GM04503 (cell line): ENCODE measurements at places on chromosomes 6 and 20.

- DNase-seq: no peak
Measured at GRCh38 chr6:125303512-125303854, 1.7 kb upstream of the HDDC2 start.

DNA sequence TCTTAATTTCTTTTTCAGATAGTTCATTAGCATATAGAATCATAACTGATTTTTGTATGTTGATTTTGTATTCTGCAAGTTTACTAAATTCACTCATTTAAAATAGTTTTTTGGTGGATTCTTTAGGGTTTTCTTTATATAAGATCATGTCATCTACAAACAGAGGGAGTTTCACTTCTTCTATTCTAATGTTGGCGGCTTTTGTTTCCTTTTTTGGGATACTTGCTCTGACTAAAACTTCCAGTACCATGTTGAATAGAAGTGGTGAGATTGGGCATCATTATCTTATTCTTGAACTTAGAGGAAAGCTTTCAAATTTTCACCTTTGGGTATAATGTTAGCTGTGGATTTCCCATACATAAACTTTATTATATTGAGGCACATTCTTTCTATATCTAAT lies 296.9 kb downstream of the BCKDHB start:
- DNase-seq: no peak

DNA sequence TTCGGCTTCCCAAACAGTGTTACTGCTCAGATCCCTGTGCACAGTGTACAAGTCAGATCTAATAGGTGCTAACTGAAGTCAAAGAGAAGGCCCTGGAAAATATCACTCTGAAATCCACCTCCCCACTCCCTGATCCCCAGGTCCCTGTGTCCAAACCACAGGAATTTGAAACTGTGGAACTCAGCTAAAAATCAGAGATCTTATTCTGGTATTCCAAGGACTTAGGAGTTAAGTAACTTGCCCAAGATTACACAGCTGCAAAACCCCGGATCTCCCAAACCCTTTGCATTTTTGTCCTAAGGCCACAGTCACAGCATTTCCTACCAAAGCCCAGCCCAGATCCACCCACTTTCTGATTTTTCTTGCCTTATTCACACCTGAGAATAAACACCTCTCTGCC lies 32.3 kb upstream of the SLC23A2 start:
- DNase-seq: peak; percentile 19

GRCh38 chr6:154981079-154981870 lies 13.8 kb upstream of the TIAM2 start:
- DNase-seq: no peak

DNA sequence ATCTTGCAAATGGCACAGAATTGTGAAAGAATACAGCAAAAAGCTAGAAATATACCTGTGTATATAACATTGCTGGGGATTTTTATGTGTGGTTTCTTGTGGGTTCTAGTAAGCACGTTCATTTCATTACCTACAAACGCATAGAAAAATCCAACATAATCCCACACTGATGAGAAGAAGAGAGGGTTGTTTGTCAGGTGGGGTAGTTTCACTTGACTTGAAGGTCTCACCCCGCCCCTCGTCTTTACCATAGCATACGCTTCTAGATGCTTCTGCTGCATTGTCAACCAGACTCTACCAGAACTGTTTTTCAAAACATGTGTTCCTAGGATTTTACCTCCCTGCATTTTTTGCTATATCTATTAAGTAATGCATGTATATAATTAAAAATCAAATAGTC lies 284.1 kb upstream of the TAB2 start:
- DNase-seq: no peak

DNA sequence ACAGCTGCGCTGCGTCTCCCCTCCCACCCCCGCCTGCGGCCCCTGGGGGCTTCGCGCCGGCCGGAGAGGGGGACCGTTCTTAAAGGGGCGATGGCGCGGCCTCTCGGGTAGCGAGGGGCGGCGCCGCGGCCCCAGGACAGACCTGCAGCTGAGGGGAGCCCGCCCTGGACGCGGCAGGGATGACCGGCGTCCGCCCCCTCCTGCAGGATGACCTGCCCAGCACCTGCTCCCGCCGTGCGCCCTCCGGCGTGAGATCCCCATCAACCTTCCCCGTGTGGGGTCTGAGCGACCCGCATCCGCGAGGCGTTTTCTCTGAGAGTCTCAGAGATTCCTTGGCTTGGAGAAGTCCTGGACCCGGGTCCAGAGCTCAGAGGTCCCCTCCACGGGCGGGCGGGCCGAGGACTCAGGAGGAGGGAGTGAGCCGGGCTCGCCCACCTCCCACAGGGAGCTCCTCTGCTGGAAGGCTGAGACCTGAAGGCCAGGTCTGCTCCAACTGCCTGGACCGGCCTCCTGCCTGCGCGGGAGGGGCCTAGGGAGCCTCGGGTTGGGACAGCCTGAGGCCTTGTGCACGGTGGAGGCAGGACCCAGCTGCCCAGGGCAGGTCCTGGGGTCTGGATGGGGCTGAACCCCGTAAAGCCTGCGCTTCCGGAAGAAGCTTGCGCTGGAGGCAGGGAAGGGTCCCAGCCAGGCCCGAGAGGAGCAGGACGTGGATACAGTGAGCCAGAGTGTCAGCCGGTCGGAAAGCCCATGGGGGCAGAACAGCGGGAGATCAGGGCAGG lies 532 bp upstream of the NKAIN4 start:
- no peak for DNase-seq

GRCh38 chr20:32386091-32386490 lies 28.0 kb downstream of the ASXL1 start:
- DNase-seq: peak; percentile 22

- DNase-seq: no peak
Measured at GRCh38 chr20:50471231-50471630, 39.0 kb upstream of the PTPN1 start.

DNA sequence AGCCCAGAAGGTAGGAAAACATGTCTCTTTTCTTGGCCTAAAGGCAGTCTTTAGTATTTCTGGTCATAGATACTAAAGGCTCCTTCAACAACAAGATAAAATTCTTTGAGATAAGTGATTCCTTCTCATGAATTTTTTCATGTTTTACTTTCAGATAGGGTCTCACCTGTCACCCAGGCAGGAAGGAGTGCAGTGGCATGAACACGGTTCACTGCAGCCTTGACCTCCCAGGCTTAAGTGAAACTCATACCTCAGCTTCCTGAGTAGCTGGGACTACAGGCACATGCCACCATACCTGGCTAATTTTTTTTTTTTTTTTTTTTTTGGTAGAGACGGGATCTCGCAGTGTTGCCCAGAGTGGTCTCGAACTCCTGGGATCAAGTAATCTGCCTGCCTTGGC lies 9.1 kb downstream of the PNLDC1 start:
- DNase-seq: no peak

DNA sequence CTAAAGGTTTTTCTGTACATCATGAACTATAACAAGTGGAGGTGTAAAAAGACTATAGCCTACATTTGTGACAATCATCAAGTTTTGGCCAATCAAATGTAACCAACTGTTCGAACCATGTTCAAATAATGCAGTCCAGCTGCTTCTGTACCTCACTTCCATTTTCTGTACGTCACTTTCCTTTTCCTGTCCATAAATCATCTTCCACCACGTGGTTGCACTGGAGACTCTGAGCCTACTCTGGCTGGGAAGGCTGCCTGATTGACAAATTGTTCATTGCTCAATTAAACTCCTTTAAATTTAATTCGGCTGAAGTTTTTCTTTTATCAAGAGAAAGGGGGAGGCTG lies 270.4 kb upstream of the JARID2 start:
- DNase-seq: no peak

- DNase-seq: no peak
Measured at GRCh38 chr20:40441771-40442170, 247.3 kb downstream of the MAFB start.

DNA sequence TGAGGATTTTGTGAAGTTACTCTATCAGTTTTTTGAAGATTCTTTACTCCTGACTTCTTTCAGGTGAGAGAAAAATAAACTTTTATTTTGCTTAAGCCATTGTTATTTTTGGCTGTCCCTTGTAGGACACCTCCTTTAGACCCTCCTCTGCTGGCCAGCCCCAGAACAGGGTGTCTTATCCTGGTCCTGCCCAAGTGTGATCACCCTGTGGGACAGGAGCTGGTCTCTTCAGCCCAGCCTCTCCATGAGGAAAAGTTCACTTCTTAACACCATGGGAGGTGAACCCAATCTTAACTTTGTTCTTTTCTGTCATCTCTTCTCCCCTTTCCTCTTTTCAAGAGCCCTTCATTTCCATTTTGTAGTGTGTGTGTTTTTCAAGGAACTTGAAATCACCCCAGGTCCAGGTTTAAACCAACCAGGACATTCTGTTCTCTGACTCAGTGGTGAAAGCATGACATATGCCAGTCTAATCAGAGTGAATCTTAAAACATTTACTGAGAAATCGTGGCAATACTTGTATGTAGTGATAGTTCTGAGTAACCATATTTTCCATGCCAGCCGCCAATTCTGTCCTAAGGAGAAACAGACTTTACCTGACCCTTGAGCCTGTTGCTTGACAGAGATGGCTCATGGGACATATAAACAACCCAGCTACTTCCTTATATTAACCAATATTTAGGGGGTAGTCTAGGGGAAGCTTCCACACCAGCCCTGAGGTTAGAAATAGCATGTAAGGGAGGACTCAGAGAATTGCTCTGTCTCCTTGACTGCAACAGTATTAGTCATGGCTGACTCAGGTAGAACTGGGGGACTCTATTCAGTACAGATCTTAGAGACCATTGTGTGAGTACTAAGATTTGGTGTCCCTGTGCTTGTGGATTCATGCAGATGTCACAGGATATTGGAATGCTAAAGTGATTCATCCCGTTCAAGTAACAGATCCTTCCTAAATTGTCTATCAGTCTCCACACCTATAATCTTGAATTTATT lies 48.8 kb downstream of the FLRT3 start:
- no peak for DNase-seq

GRCh38 chr6:137488150-137489045 lies 5.8 kb downstream of the OLIG3 start:
- DNase-seq: no peak

DNA sequence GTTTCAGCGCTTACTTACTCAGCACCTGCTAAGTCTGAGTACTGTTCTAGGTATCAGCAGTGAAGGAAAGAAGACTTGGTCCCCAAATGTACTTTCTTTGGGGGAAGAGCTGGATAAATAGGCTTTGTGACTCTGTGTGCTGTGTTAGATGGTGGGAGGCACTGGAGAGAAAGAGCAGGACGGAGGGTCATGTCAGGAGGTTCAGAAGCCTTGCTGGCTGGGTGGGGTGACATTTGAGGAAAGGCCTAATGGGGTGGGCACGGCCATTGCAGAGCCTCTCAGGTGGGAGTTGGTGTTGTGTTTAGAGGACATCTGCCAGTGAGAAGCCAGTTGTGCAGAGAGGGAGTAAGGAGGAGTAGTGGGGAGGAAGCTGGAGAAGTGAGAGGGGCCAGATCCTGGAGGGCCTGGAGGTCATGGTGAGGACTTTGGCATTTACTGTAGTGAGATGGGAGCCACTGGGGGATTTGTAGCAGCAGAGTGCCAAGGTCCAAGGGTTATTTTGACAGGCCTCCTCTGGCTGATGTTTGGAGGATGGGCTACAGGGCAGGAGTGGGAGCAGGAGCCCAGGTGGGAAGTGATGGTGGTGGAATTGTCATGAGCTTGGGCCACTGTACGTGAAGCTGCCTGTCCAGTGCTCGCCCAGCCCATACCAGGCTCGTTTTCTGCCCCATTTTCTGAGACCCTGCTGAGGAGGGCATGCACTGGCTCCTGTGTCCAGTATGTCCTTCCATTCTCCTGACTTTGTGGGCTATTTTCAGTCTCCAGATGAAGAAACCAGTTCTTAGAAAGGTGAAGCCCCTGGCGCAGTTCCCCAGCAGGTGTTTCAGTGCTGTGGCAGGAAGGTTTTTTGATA lies 886 bp downstream of the SDCBP2 start:
- no peak for DNase-seq

DNA sequence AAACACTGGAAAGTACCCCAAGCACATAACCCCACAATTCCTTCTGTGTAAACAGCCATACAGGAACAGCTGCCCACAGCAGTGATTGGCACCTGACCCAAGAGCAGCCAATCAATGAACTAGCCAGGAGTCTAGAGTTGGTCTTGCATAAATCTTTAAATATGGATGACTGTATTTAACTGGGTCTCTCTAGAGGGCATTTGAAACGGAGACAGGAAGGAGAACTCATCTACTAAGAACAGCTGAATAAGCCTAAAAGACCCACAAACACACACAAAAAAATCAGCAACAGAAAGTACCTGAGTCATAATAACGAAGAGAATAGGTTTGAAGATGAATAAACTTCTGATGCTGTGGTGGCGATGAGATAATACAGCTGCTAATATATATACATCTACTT lies 49.0 kb upstream of the ASF1A start:
- no peak for DNase-seq

- DNase-seq: no peak
Measured at GRCh38 chr20:46056970-46057855, 28.2 kb downstream of the SLC12A5 start.

DNA sequence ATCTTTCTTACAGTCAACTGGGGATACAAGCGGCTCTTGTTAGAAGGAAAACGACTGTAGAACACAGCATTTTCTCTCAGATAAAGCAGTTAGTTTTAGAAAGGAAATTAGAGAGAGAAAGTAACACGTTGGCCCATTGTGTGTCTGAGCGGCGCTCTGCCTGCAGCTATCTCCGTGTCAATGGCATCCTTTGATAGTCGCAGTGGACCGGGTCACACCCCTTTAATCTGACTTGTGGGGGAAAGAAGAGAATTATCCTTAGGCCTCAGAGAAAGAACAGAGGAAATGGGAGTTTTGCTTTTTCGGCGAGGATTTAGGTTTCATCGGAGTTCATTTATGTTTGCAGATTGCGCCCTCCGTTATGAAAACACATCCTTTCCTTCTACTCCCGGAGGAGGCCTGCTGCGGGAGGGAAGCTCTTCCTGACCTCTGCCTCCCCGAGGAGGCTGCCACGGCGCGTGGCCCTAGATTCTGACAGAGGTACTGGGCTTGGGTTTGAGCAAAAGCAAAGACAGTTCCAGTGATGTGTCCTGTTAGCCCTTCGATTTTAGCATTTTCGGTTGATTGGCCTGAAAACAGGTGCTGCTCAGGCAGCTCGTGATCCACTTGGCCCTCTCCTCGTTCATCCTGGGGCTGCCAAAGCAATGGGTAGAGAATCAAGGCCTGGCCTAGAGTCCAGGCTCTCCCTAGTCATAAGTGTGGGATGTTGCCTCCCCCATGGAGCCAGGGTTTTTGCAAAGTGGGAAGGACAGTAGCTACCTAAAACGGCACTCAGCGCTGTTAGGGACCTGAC lies 74.9 kb downstream of the ZDHHC14 start:
- no peak for DNase-seq

GRCh38 chr6:131733376-131734016 lies 22.7 kb upstream of the CTAGE9 start:
- peak; percentile 44 for DNase-seq

GRCh38 chr6:90028995-90029635 lies 134.8 kb downstream of the GJA10 start:
- no peak for DNase-seq
